ENCODE measurements at places on chromosomes 1 and 21.

DNA sequence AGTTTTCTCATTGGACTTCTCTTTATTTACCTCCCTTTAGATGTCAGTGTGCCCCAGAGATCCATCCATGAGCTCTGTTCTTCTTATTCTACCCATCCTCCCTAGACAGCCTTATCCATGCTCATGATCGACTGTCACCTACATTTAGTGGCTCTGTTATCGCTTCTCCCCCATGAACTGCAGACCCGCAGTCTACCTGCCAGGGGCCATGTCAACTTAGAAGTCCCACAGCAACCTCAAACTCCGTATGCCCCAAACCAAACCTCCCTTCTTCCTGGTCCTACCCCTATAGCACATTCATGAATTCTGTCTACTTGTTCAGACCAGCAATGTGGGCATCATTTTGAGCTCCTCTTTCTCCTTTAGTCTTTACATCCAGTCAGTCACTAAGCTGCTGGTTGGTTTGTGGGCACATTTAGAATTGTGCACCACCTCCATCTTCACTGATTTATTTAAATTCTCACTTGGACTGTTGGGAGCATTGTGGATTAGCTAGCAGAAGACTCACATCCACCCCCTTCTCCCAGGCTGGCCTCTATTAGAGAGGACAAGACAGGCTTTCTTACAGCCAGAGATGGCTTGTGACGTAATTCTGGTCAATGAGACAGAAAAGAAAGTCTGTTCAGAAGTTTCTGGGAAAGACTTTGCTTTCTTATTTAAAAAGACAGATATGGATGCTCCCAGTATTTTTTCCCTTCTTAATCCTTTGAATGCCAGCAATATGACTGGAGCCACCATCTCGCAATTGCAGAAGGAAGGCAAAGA, 19.1 kb downstream of the C1orf116 start:
- DNase-seq, result no peak

DNA sequence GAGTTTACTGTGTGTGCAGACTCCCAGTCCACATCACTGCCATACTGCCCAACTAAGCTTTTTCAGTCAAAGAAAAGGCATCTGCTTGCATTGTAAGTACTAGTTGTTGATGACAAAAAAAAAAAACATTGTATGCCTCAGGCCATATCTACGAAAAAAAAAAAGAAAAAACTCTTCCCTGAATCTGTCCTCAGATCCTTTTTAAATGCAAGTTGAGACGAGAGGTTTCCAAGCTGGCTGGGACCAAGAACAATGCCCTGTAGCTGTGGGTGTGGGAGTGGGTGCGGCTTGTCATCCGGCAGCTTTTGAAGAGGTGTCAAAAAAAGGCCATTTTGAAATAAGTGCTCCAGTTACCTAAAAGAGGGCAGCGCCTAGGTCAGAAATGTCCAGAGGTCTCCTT, 29.2 kb upstream of the HHAT start:
- no peak for DNase-seq

GRCh38 chr1:165473081-165473480, 28.2 kb upstream of the RXRG start:
- DNase-seq, result no peak

DNA sequence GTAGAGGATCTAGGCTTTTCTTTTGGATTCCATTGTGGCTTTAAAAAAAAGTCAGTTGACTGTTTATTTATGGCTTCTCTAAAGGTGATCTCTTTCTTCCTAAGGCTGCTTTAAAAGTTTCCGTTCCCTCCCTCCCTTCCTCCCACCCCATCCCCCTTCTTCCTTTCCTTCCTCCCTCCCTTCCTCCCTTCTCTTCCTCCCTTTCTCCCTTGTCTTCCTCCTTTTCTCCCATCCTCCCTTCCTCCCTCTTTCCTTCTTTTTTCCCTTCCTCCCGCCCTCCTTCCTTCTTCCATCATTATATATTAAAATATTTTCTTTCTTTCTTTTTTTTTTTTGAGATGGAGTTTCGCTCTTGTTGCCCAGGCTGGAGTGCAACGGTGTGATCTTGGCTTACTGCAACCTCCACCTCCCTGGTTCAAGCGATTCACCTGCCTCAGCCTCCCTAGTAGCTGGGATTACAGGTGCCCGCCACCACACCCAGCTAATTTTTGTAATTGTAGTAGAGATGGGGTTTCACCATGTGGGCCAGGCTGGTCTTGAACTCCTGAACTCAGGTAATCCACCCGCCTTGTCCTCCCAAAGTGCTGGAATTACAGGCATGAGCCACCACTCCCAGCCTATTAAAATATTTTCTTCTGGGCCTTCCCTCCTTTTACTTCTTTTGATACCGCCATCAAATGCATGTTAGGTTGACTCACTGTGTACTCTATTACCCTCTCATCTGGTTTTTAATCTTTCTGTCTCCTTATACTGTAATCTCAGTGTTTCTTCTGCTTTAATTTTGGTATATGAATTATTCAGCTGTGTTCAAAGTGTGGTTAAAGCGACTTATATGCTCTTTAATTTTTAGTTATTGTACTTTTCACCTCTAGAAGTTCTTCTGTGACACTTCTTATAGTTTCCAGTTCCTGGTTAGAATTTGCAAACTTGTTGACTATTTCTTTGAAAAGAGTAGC, 59.2 kb upstream of the ATP5PO start:
- no peak for DNase-seq

DNA sequence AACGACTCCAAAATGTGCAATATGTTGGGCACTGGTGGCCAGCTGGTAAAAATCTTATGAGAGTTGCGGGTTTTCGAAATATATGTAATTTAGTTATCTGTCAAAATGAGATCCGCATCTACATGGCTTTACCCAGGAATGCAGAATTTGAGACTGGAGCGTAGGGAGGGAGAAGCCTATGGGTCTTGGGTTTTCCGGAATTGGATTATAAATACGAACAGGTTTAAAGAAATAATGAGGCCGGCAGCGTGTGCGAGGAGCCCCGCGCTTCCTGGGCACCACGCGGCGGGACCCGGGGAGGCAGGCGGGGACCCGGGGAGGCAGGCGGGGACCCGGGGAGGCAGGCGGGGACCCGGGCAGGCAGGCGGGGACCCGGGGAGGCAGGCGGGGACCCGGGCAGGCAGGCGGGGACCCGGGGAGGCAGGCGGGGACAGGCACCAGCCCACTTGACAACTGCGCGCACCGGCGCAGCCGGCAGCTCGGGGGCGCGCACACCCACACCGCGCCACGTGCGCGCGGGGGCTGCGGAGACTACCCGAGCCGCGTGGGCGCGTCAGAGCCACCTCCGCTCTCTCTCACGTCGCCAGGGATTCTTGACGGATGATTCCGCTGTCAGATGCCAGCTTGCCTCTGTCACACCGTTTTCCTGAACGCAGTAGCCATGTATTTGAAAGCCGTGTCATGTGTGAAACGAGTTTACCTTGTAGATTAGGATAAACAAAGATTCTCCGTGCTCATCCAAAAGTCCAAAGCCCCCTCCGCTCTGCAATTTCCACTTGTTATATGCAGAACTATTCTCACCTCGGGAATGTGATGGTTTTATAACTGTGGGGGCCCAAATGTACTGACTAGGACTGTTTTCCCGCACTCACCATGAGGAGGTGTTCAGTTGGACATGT, 54.3 kb upstream of the HNRNPU start:
- peak; percentile 35 for DNase-seq

- DNase-seq, result no peak
These were observed 2.1 kb downstream of the SELENBP1 start for GRCh38 chr1:151370211-151370911.

GRCh38 chr1:23545851-23546250, 13.4 kb downstream of the ID3 start:
- no peak for DNase-seq

GRCh38 chr1:14494911-14495310, 103.6 kb upstream of the KAZN start:
- no peak for DNase-seq

- no peak for DNase-seq
These were observed 2.7 kb downstream of the USP25 start for GRCh38 chr21:15732290-15732995.

DNA sequence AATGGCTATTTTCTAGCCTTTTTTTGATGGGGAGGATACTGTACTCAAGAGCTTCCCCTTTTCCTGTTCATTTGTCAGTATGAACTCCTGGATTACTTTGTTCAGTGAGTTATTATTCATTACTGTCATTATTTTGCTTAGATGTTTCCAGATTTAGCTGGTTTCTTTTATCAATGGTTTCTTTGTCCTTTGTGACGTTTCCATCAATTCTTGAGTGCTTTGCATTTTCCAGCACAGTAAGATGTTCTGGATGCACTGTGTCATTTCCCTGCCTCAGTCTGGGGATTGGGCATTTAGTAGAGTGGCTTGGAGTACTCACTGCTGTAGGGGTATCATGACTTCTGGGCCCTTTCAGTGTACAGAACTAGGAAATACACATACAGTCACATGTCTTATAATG, 34.2 kb downstream of the MRPS6 start:
- DNase-seq, result no peak

DNA sequence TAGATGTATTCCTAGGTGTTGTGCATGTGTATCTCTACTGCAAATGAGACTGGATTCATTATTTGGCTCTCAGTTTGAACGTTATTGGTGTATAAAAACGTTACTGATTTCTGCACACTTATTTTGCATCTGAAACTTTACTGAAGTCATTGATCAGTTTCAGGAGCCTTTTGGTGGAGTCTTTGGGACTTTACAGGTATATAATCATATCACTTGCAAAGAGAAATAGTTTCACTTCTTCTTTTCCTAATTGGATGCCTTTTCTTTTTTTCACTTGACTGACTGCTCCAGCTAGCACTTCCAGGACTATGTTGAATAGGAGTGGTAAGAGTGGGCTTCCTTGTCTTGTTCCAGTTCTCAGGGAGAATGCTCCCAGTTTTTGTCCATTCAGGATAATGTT, 252.2 kb downstream of the SMYD3 start:
- no peak for DNase-seq

DNA sequence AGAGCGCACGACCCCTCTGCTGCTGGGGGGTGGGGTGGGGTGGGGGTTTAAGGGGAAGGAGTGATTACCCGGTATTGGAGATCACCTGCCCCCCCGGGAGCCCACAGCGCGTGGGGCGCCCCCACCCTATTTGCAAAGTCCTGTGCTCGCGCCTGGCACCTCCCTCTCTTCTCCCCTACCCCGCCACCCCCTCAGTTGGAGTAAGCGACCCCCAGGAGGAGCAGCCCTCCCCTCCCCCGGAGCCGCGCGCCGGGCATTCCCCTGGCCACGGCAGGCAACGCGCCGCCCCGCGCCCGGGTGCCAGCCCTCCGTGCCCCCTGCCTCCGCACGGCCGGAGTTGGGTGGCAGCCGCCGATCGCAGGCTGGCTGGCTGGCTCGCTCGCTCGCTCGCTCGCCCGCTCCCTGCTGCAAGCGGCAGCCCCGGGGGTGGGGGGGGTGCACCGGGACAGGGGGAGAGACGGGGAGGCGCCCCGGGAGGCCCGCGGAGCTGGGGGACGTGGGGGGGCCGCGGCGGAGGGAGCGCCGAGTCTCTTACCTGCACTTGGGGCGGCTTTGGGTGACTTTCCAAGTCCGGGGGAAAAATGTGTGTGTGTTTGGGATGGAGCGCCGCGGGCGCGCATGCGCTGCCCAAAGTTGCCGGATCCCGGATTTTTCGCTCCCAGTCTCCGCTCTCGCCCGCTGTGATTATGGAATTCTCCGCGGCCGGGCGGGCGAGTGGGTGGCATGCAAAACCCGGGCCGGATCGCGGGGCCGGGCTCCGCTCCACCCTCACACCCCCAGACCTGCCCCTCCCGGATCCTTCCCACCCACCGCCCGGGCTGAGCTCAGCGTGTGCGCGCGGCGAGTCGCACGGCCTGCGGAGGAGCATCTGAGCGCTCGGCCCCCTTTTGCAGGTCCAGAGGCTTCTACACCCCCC, at the start of gene CASZ1:
TSS of gene CASZ1 (minus strand) at position 618 of the 916 bp plus-strand sequence. CDS start 102,757 bp downstream, outside the sequence.
- no peak for DNase-seq

- DNase-seq, result no peak
These were observed 4.5 kb downstream of the PRRX1 start for GRCh38 chr1:170668209-170669106.

DNA sequence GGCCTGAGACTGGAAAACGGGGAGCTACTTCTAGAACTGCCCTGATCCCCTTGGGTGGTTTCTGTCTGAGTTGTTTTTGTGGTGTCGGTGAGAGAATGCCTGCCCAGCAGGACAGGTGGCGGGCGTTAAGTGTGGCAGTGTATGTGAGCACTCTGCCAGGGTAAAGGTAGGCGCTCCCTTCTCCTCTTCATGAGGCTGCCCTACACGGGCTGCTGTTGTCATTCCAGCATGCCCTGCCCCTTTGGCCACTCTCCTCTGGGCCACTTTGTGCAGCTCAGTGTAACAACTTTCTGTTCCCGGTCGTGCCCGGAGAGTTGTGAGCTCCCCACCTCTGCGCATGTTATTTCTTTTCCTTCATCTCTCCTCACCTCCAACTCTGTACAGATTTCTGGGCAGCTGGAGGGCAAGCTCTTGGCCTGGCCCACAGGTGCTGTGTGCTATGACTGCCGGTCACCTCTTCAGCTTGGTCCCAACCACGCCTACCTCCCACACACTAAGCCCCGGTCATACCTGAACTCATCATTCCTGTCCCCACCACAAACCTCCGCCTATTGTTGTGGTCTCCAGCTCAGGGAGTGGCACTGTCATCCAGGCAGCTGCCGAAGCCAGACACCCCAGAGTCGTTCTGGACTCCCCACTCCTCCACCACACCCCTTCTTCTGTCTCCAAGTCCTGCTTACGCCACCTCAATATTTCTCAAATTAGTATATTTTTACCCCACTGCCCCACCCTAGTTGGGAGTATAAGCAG, 69.0 kb downstream of the GADD45A start:
- no peak for DNase-seq

GRCh38 chr1:177824508-177824982, 145.3 kb downstream of the SEC16B start:
- DNase-seq, result no peak

DNA sequence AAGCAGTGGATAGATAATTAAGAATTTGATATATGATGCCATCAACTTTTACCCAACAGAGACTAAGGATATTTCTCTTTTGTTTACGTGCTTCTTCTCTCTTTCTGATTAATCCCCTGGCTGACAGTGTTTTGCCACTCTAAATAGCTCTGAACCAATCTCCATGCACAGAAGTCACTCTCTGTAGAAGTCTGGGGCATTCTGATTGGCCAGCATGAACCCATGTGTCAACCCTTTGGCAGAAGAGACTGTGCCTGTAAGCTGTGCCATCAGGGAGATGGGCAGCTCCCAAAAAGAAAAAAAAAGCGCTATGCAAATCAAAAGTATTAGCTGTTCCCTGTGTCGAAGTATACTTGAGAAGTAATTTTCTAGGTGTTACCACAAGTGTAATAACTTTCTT, 34.1 kb upstream of the NRIP1 start:
- DNase-seq, result no peak

Data from stimulated activated CD8-positive, alpha-beta memory T cell treated with anti-CD3 and anti-CD28 coated beads, Interleukin-4, amount 100 ng/mL, for 4 hours (primary cell).